RWPE1 (cell line): ENCODE measurements at places on chromosomes 12 and 14.

DNA sequence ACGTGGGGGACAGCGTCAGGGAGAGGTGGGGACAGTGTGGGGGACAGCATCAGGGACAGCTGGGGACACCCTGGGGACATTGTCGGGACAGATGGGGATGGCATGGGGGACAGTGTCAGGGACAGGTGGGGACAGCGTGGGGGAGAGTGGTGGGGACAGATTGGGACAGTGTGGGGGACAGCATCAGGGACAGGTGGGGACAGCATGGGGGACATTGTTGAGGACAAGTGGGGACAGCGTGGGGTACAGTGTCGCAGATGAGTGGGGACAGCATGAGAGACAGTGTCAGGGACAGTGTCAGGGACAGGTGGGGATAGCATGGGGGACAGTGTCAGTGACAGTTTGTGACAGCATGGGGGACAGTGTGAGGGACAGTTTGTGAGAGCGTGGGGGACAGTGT is 240.9 kb downstream of the TMEM121 start:
- DNase-seq = no peak

DNA sequence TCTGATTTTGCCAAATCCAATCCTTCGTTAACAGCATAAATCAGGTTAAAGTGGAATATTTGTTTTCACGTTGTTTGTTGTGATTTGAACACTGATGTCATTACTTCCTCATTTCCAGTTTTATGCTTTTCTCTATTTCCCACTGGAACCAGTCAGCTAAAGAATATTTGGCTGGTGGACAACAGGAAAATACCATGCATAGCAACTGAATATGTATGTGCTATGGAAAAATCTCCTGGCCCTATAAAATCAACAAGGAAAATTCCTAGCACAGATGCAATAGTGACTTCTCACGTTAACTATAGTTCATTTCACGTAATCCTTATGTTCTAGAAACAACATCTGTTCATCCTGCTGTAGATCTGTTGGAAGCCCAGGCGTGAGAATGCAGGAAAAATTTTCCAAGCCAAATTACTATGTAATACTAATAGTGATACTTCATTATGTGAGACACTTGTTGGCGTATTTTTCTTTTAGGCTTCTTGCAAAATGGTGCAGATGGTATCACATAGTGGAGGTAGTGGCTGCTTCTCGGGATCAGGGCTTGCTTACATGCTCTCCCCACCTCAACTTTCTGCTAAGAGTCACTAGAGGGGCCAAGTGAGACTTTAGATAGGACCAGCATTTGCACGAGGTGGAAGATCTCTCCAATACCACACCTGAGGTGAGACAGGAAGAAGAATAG is 86.3 kb upstream of the USP44 start:
- no peak for DNase-seq

DNA sequence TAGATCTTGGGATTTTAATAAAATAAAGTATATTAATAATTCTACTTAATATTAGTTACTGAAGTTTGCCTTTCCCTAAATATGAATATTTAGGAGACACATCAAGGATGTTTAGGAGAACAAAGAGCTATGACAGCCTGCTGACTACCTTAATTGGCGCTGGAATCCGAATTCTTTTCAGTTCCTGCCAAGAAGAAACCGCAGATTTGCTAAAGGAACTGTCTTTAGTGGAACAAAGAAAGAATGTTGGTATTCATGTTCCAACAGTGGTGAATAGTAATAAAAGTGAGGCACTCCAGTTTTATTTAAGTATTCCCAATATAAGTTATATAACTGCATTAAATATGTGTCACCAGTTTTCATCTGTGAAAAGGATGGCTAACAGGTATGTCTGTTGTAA is 54.5 kb downstream of the MIS18BP1 start:
- peak; percentile 60 for DNase-seq

DNA sequence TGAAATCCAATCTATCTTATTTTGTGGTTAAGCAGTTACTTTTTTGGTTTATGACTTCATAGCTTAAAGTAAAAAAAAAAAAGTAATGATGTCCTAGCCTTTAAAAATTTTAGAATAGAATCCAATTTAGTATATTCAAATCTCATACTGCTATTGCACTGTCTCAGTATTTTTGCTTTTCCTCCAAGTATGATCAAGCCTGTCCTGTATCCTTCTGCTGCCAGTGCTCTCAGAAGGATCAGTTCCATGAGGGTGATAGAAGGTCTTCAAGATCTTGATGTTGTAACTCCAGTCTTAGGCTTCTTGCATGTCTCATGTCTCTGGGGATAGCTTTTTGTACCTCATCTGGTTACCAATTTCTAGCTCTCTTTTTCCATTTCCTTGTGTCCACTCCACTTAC is 324.2 kb upstream of the FAR2 start:
- DNase-seq = no peak

- peak; percentile 35 for DNase-seq
Observed at GRCh38 chr12:116551952-116552772, 7.0 kb upstream of the MAP1LC3B2 start.

DNA sequence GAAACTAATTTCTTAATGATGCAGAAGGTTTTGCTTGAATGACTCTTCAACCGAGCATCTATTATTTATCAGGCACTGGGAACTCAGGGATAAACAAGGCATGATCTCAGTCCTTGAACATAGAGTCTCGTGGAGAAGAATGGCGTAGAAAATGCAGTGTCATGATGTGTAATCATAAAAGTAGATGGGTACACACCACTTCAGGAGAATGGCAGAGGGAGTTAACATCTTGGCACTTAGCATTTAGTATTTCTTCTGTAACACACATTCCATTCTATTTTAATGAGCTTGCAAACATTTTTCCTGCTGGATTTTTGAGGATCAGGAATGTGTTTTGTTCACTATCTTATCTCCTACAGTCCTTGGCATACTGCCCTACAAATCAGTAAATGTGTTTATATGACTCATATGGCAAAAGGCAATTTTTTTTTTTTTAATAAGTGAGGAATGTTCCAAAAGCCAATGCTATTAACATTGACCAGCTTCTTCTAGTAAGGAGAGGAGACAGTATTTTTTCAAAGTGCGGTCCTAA is 3.8 kb downstream of the TXNRD1 start:
- peak; percentile 81 for DNase-seq

DNA sequence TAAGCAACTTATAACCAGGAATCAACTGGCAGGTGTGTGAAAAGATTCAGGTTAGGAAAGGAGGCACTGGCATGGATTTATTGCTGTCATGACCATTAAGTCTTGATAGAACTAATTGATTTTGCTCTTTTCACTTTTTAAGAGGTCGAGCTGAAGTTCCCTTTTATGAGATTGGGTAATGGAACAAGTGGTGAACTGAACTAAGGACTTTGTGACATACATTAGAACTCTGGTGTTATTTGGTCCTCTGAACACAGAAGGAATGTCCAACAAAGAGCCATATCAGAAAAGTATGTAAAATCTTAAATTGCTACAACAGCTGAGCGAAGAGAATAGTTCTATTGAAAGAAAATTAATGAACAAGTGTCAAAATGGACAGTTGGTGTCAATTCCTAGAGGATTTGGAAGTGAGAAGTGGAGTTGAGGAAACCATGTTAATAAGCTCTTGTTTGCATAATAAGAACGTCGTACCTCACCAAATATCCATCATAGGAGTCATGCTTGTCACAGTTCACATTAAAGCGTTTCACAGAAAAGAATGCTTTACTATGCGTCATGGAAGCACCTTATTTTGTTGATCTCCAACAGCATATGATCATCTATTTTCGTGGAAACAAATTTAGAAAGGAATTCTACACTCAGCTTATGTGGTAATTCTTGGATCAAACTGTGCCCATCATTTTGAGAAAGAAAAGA is 8.4 kb upstream of the MYF6 start:
- no peak for DNase-seq

DNA sequence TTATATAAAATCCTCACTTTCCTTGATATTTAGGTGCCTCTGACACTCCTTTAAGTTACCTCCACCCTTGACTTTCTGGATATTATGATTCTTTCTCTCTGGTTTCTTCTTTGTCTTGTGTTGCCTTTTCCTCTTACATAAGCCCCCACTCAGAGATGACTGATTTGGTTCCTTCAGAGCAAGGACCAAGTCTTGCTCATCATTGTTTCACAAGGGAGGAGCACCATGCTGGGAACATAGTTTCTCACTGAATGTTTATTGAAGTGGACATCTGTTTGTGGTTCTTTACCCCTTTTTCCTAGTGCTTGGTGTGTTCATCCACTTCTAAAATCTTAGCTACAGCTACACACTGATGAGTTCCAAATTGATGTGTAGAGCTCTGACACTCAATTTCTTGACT is 161.3 kb upstream of the PTPRQ start:
- DNase-seq = no peak

- no peak for DNase-seq
Observed at GRCh38 chr14:101716956-101717662, 44.4 kb upstream of the PPP2R5C start.

- DNase-seq = no peak
Observed at GRCh38 chr12:131375972-131376345, 334.9 kb upstream of the SFSWAP start.

DNA sequence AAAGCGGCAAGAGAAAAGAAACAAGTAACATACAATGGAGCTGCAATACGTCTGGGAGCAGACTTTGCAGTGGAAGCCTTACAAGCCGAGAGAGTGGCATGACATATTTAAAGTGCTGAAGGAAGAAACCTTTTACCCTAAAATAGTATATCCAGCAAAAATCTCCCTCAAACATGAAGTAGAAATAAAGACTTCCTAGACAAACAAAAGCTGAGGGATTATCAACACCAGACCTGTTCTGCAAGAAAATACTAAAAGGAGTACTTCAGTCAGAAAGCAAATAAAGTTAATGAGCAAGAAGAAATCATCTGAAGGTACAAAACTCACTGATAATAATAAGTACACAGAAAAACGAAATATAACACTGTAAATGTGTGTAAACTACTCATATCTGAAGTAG is 77.5 kb upstream of the ABCD2 start:
- no peak for DNase-seq

GRCh38 chr12:73599268-73599667 is 938.4 kb upstream of the ATXN7L3B start:
- no peak for DNase-seq

DNA sequence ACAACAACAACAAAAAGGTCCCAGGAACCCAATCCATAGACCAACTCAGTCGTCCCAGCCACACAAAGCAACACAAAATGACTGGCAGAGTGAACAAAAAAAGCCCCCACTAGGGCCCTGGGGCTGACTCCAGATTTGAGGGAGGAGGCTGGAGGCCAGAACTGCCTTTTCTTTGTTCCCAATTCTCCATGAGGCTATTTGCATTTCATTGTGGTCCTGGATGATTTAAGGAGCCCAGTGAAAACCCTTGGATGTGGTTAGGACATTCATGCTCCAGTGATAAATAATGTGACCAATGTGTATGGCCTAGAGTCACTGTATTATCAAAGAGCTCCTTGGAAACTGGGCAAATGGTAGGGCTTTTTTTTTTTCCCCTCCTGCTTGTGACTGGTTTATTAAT is 192.9 kb downstream of the NUAK1 start:
- no peak for DNase-seq

GRCh38 chr12:111171345-111171744 is 197.6 kb downstream of the PHETA1 start:
- DNase-seq = no peak

- DNase-seq = no peak
Observed at GRCh38 chr14:88195676-88196075, 127.4 kb downstream of the KCNK10 start.

GRCh38 chr14:68448252-68448902 is 344.5 kb downstream of the ZFP36L1 start:
- DNase-seq = no peak

DNA sequence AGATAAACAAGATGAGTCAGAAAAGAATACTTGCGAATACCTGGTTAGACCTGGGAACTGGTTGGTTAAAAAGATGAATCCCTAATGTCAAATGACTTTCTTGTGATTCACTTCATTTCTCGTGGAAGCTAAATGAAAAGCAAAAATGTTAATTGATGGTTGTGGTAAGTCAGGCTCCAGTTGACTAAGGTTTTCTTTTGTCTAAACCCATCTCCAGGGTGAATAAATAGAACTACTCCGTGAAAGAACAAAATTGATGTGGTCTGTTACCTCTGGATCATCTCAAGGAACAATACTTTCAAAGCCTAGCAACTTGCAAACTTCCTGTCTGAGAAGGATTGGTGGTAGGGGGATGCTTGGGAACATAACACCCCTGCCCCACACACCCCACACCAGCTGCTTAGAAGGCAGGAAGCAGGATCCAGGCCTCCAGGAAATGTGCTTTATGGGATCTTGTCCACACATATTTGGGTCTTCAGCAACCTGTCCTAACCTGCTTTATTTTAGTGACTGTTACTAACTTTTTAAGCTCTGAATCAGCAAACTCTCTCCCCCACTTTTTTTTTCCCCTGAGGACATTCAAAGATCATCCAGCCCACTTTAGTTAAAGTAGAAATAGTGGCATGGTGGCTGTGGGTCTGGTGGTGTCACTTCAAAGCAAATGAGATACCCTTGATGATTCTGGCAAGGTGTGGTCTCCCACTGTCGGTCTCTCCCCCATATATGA is 60.4 kb upstream of the PTHLH start:
- DNase-seq = peak; percentile 77

DNA sequence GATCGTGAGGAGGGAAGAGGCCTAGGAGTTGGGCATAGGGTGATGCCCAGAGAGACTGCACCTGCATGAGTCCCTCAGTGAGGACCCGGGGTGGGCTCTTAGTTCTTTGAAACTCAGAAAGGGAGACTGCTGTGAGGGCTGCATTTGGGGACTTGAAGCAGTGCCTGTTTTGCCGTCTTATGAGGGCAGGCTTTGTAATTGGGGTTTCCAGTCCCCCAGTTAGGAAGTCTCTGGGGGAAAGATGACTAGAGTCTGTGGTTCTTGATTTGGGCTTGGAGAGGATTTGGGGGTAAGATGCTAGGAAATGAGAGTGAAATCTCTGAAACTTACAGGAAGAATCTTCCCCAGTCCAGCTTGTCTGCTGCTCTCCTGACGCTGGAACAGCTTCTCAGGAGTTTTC is 99.6 kb downstream of the ARF6 start:
- DNase-seq = no peak

DNA sequence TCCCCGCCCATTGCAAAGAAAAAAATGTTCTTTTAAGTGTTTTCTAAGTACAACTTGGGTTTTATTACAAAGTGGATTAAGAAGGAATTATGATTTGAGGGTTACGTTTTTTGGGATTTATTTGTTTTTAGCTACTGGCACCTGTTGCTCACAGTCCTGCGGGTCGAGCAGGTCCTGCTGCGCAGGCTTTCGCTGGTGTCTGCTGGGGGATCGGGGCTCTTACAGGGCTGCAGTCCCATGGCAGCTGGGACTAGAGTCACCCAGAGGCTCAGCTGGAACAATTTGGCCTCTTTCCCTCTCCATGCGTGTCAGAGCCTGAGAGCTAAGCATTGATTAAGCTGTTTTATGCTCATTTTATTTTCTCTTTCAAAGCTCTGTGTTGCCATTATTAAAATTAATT is 55.6 kb upstream of the DYNC1H1 start:
- no peak for DNase-seq

DNA sequence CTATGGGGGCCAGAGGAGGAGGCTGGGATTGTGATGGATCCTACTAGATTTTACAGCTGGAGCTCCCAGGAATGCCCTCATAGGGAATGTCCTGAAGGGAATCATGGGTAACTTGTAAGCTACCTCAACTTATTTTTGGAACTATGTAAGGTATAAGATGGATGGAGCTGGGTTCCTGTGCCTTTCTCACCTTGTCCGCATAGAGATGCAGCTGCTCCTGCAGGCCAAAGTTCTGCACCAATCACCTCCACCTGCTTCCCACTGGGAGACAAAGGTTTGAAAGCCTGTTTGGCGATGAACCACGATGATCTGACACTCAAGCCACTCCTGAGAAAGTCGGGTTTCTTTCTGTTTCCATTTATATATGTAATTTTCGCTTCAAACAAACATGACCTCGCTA is 648 bp upstream of the AKAP5 start:
- peak; percentile 14 for DNase-seq
